ENCODE measurements at places on chromosomes 6 and 20.
A peak's percentile ranks its signal among the peaks of the same experiment; 100 is the strongest.

DNA sequence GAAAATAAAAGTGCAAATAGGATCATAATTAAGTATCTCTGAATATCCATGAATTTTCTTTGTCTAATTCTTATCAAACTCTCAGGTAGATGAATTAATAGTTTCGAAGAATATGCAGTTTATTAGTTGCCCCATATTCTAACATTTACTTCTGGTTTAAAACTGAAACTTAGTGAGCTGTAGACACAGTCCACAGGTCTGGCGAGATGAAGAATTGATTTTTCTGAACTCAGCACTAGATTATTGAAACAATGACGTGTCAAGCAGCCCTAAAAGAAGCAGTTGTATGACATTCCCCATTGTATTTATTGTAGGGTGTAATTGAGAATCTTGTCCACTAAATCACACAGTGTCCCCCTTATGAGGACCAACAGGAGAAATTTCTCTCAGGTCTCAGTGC, 407.1 kb downstream of the GRIK2 start:
- no peak for DNase-seq

GRCh38 chr6:12442455-12442854, 152.3 kb downstream of the EDN1 start:
- DNase-seq = no peak

DNA sequence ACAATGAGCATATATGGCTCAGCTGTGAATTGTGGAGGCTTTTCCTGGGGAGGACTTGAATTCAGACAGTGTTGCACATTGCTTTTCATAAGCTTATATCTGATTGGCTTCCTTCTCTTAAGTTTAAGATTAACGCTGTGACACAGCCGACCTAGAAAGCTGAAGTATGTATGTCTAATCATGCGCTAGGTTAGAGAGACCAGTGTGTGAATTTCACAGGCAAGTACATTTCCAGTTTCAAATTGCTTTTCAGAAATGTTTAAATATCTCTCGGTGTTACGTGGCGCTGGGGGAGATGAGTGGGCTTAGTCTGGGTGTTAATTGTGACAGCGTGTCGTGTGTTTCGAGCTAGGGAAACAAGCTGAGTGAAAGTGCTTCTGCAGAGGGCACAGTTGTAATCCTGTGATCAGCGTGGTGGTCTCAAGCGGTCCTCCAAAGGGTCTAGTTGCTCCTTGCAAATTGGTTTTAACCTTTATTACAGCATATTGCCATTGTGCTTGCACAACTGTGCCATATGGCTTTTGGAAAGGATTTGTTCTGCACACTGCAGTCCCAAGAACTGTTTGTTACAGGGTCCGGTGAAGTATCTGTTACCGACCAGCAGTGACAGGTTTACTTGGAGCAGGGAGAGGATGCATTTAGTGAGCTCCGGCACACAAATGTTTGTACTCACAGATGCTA, 166.6 kb downstream of the SASH1 start:
- DNase-seq = peak; percentile 71

DNA sequence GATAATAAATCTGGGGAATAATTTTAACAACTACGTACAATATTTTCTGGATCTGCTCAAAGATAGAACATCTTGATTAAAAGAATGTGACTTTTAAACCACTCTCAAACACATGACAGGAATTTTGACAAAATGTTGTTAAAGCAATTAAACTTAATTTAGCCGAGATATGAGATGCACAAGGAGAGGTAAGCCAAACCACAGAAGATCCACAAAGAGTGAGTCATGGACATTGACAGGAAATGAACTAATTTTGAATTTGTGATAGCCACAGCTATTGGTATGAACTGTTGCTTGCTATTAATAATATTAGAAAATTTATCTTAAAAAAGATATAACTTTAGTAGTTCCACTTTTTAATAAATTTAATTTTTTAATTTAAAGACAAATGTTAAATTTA, 27.8 kb upstream of the VGLL2 start:
- no peak for DNase-seq

DNA sequence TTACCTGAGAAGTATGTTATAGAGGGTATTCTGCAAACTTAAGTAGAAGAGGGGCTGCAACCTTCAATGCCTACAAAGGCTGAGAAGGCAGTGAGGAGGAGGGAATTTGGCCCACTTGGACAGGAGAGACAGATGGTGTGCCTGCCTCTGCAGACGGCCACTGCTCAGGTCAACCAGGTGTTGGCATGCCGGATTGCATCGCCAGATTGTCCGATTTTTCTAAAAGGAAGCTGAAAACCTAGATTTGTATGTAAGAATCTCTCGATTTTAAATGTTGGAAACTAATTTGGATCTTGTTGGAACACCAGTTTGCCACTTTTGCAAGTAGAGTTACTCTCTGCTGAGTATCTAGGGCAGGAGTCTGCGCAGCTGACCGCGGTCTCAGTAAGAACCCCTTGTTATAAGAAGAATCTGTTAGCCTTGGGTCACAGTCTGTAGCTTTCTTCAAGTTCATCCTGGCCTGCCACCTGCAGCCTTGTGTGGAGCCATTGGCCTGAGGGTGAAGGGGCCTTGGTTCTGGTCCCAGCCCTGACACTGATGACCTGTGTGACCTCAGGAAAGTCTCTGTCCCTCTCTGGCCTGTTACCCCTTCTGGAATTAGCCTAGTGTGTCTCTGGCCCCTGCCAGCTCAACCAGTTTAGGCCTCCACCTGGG, 54.4 kb downstream of the TGM2 start:
- no peak for DNase-seq

DNA sequence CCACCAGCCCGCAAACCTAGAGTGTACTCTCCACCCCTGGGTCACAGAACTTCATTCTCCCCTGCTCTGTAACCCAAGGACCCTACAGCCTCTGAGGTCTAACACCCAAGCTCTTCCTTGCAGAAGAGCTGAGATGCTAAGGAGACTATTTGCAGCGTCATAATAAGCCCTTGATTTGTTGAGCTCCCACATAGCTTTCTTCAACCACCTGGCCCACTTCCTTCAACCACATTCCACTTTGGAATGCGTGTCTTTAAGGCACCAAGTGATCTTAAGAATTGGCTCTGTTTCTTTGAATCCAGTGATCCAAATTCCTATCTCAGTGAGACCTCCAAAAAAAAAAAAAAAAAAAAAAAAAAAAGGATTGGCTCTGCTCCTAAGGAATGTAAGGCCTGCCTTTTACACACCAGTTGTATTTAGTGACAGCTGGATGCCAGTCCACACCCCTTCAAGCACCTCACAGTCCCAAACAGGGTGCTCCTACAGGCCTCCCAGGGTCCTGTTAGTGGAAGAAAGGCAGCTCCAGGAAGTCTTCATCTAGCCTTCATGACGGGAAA, 106.2 kb downstream of the UBE3D start:
- DNase-seq = peak; percentile 34

DNA sequence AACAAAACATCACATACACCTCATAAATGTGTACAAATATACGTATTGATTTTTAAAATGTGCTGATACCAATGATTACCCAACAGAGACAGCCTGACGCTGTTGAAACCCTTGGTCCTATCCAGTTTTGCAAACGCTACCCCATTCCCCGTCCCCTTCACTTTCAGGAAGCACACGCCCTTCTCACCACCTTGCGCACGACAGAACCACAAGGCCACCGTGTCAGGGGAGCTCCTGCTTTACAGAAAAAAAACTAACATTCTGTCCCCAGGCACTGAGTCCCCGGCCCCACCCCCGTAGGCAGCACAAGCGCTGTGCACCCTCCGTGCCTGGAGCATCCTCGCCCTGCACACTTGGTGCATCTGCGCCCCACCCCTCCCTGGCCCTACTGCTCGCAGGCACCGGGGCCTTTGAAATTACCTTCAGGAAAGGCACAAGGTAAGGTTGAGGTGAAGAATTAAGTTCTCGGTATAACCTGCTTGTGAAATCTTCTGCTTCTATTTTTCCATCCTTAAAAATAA, 58.5 kb downstream of the TAF4 start:
- no peak for DNase-seq

DNA sequence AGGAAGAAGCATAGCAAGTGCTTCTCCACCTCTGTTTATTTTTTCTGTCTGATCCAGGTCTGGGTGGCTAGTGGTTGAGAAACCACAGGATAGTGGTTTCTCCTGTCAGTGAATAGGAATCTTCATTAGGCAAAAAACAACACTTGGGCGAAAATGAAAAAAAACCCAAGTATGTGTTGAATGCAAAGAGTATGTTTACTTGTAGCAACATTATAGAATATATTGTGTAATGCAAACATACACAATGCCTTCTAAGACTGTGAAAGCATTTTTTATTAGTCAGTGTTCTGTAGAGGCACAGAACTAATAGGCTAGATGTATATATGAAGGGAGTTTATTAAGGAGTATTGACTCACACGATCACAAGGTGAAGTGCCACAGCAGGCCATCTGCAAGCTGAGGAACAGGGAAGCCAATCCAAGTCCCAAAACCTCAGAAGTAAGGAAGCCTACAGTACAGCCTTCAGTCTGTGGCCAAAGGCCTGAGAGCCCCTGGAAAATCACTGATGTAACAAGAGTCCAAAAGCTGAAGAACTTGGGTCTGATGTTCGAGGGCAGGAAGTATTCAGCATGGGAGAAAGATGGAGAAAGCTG, 111.1 kb downstream of the UST start:
- DNase-seq = peak; percentile 96

DNA sequence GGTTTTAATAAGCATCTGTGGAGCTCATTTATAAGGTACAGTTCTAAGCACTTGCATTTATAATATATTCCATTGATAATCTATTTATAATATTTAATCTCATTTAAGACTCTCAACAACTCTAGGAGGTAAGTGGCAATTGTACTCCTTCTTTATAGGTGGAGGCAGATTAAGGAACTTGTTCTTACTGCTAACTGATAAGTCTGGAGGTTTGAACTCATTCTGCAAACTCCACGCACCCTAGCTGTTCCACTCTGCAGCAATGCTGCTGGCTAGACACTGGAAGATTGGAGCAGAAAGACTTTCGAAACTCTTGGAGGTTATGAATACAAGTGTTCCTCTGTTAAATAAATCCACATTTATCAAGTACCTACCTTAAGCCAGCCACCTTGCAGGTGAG, 793 bp upstream of the HDAC2 start:
- DNase-seq = no peak

DNA sequence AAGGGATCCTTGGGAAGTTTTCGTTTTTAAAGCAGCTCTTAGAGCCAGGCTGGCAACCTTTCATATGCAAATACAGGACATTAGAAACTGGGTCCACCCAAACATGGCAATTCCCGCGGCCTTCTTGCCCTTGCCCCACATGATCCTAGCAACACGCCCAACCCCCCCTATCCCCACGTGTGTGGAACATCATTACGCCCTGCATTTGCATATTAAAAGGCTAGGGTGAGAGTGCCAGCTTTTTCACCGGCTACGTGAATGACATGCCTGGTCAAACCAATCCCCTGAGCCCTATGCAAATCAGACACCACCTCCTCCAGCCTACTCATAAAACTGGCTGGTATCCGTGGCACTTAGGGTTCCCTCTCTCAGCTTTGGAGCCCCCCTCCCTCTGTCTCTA, 88.1 kb downstream of the TNFRSF21 start:
- no peak for DNase-seq

- DNase-seq = no peak
Observed at GRCh38 chr6:15938107-15938506, 190.8 kb upstream of the MYLIP start.

DNA sequence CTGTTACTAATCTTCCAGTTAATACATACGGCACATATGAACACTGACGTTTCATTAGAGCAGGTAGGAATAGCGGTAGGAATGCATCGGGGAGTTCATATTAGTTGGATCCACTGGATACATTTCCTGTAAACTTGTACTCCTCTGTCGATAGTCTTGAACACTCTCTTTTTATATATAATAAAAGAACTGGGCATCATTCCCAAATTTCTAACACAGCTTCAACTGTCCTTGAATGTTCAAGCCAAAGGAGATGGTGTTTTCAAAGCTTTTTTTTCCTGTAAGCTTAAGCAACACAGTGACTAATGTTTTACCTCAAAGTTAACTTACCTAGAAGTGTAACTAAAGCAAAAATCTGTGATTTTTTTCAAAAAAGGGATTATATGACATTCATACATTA, 195.3 kb downstream of the UTRN start:
- no peak for DNase-seq

DNA sequence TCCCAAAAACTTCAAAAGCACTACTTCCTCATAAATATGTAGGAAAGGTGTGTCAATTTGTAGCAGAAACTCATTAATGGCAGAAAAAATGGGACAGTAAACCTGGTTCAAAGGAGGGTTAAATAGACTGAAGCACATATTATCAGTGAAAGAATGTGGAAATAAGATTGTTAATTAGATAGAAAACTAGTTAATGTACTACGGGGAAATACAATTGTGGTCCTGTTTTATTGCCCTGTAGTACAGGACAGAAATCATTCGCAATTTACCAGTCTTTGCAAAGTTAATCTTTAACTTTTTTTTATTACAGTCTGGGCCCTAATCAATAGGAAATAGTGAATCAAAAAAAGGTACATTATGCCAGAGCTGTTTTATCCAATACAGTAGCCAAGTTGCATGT, 82.0 kb upstream of the PAK5 start:
- DNase-seq = no peak

GRCh38 chr6:34146021-34146782, at the start of gene GRM4:
GRM4 (minus strand) TSS chr6:34146087; CDS start chr6:34133496, 12,591 bp downstream.
- DNase-seq = no peak

DNA sequence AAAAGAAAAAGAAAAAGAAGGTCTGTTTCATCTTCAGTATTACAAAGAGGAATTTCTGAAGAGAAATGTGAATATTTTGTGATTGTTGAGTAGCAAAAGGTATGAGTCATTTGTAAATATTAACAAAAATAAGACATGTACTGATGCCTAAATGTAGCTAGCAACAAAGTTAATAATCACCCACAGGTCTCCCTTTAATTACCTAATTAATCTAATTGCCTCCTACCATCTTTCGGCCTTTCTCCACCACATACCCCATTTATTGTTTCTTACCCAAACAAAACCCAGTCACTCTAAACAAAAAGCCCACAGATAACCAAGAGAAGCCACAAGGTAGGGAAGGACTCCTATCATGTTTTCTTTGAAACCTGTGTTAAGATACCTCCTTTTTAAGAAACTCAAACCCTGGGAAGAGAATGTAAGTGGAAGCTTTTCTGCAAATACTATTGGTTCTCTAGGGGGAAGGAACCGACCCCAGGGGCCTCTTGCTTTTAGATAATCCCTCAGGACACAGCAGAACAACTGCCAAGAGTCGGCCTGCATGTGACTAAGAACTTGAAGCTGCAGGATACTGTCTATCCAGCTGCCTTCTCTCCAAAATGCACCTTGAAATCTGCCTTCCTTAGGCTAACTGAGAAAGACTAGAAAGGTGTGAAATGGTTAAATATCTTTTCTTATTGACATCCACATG, 16.1 kb upstream of the STK38 start:
- DNase-seq = peak; percentile 37

DNA sequence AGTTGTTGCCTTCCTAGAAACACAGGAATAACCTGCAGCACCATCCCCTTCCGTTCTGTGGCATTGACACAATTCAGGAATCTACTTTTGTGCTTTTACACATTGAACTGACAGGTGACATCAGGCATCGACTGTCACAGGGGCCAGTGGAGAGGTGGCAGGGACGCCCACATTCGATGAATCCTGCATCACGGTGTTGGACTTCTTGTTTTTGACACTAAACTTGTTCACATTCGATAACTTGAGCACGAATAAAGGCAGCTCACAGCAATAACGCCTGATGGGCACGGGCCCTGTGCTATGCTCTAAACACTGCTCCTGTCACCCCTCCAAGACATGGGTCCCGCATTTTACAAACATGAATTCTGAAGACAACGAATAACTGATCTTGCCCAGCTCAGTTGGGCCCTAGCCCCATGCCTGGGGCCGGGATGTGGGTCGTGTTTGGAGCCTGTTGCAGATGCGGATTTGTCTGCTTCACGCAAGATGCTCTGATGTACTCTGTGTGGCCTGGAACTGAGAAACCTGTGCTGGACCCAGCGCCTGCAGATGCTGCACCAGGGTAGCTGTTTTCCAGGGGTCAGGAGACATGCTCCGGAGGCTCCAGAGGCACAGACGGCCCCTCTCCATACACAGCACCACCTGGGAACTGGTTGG, 75.7 kb downstream of the TTLL2 start:
- DNase-seq = no peak
